Natural killer cell treated with Interleukin-12 subunit alpha and Interleukin-12 subunit beta and Interleukin-15 and Interleukin-18, amount 100 ng/mL, for 72 hours (primary cell): ENCODE measurements at places on chromosomes 7 and 10.

DNA sequence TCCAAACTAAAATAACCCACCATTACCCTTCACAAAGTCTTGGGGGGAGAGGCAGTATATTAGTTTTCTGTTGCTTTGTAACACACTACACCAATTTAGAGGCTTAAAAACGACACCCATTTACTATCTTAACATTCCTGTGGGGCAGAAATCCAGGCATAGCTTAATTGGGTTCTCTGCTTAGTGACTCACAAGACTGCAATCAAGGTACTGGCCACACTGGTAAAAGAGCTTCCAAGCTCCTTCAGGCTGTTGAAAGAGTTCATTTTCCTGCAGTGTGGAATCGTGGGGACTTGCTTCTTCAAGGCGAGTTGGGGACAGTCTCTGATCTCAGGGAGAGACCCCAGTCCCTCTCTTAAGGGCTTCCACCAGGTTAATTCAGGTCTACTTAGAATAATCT, 139.1 kb downstream of the XPNPEP1 start:
- DNase-seq: no peak

- DNase-seq: no peak
These were observed 101.2 kb upstream of the RPA3 start for GRCh38 chr7:7819442-7820247.

GRCh38 chr10:93815304-93816096, 57.8 kb downstream of the LGI1 start:
- no peak for DNase-seq

GRCh38 chr7:23283086-23283485, 16.1 kb upstream of the MALSU1 start:
- DNase-seq: no peak

DNA sequence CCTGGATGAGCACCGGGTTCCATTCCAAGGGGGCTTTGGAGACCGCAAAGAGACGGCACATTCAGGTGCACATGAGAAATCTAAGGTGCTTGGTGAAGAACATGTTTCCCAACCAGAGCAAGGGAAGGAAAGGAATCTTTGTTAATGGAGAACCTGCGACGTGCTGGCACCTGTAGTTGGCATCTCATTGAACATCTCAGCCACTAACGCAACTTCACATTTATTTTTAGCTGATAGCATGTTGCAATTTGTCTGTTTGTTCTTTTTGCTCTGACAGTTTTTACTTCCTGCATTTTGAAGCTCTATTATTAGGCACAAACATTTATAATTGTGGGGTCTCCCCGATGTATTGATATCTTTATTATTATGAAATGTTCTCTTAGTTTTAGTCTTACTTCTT, 316.7 kb downstream of the TCERG1L start:
- no peak for DNase-seq
